Stimulated activated CD8-positive, alpha-beta memory T cell treated with anti-CD3 and anti-CD28 coated beads, Interleukin-4, amount 100 ng/mL, for 1 hour (primary cell): ENCODE measurements at places on chromosomes 5 and 9.

DNA sequence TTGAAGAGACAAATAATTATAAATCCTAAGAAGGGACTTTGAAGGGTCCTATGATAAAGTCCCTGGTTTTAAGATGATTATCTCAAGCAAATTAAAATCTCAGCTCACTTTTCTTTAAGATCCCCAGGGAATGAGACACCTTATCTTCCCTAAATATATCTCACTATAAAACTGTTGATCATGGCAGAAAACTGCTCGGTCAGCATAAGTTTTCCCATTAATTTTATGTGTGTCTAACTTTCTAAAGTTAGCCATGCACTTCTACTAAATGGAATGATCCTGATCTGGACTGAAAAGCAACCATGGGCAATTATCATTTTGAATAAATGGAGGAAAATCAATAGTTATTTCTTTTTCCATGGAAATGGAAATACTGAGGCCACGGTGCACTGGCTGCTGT, 314.5 kb downstream of the TRPM3 start:
- DNase-seq: no peak

GRCh38 chr5:35853631-35854030, 3.1 kb upstream of the IL7R start:
- DNase-seq: peak; percentile 50

DNA sequence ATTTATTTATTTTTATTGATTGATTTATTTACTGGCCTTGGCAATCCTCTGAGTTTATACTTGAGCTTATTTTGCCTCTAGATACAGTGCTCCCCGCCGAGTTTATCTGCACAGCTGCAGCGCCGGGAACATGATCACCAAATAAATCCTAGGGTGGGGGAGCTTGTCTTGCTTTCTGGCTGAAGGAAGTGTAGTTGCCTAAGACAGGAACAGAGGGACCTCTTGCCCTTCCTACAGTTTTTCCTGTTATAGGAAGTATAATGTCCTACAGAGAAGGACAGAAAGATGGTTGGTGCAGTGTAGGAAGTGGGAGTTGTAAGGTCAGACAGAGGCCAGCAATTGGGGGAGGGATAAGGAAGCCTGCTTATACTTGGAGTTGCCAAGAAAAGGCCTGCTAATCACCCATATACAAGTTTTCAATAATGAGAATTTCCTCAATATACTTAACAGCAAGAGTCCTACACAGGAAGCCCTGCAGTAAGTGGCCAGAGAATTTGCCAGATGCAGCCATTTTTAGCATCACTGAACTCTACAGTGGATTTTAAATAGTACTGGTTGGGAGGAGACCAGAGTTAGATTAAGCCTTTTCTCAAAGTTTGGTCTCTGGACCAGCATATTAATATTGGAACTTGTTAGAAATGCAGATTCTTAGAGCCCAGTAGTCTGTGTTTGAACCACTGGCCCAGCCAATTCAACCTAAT, 7.7 kb downstream of the AOPEP start:
- DNase-seq: no peak

DNA sequence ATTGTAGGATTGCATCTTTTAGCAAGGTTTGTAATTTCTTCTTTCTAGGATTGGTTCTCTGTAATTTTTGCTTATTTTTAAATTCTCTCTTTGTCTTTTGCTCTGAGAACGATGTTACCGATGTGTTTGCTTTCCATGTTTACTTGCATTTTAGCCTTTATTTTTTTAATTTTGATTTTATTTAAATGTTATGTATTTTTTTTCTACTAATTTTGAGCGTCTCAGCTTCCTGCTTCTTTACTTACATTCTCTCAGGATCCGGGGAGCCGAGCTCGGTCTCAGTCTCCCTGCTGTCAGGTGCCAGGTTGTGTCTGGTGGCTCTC, 20.9 kb downstream of the ANXA2R start:
- no peak for DNase-seq

GRCh38 chr5:154214371-154215106, 24.0 kb downstream of the GALNT10 start:
- DNase-seq: no peak

DNA sequence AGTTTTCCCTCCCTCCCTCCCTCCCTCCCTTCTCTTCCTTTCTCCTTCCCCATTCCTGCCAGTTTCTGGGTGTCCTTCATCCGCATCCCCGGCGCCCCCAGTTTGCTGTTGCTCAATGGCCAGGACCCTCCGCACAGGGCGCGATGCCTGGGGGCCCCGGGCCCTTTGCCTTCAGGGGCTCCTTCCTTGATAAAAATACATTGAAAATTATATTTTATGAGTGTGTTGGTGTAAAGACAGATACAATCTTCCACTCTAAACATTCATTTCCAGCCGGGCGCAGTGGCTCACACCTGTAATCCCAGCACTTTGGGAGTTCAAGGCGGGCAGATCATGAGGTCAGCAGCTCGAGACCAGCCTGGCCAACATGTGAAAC, 7.6 kb upstream of the AGPAT2 start:
- no peak for DNase-seq

GRCh38 chr5:116438979-116439554, 135.6 kb downstream of the SEMA6A start:
- DNase-seq: no peak

DNA sequence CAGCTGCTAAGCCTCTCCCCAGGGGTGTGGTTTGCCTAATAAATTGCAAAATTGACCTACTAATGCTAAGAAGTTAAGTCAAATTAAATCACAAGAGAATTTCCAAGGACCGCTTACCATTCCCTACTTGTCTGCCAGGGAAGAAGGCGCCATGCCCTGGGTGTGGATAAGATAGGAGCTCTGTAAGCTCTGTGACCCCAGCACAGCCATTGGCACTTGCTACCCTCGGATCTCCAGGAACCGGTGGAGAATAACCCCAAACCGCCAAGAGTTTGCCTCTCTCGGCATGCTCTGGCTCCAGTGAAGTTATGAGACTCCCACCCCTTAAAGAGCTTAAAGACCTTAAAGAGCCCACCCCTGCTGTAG, 58.9 kb downstream of the NEURL1B start:
- no peak for DNase-seq

- DNase-seq: no peak
Observed at GRCh38 chr5:40784027-40784653, 14.0 kb downstream of the PRKAA1 start.

- DNase-seq: no peak
Observed at GRCh38 chr5:161380486-161380885, 166.0 kb downstream of the GABRB2 start.

- no peak for DNase-seq
Observed at GRCh38 chr5:32538031-32538547, 47.3 kb upstream of the SUB1 start.

DNA sequence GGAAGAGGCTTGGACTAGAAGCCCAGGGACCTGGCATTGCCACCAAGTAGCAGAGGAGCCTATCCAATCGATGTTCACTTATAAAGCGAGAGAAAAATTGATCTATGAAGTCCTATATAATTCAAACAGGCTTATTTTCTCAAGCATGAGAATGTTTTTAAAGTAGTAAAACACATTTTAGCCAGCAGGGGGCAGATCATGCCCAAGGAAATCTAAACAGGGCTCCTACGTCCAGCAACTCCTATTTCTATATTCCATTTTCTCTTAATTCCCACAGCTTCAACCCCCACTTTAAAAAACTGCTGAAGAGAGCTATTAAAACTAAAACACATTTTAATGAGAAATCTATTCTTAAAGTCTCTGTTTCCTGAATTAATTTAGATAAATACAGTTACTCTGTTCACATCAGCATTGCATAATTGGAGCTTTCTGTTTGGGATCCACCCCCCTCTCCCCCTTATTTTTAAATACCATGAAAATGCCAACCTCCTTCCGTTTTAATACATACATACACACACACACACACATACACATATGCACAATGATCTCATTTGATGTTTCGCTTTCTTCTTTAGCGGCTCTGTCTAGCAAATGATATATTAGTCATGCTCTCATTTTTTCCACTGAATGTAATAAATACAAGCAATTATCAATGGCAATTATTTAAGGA, 144.9 kb downstream of the MYO10 start:
- no peak for DNase-seq

DNA sequence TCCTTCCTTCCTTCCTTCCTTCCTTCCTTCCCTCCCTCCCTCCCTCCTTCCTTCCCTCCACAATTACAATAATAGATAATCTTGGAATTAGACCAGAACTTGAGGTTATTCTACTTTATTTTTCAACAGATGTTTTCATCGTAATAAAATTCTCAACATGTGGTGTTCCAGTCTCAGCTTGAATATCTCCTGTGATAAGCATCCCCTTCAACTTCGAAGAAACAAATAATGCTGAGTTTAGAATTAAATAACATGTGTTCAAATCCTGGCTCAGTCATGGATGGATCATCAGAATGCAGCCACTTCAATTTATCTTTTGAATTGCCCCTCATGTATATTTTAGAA, 91.4 kb upstream of the PAPPA start:
- DNase-seq: no peak

DNA sequence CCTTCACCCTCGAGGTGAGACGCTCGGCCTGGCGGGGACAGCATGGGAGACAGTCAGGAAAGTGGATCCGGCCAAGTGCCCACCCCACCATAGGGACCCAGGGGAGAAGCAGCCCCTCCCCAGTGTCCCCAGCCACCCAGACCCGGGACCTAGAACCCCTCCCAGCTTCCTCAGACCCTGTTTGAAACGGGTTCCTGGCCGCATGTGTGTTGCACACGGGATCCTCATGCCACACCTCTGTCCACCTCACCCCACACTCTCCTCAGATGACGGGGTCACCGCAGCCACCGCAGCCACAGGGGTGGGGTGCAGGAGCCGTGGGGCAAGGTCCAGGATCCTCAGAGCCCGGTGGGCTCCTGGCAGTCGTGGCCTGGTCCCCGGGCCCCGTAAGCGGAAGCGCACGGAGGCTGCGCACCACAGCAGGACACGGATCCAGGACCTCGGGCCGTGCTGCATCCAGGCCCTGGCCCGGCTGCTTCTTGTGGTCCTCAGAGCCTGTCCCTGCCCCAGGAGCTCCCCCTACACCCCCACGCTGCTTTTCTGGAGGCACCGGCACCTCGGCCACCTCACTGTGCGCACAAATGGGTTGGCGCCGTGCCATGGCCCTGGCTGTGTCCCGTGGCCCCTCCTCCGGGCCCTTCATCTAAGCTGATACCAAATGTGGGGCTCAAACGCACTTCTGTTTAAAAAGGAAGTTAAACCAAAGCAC, 15.3 kb downstream of the TERT start:
- DNase-seq: no peak

DNA sequence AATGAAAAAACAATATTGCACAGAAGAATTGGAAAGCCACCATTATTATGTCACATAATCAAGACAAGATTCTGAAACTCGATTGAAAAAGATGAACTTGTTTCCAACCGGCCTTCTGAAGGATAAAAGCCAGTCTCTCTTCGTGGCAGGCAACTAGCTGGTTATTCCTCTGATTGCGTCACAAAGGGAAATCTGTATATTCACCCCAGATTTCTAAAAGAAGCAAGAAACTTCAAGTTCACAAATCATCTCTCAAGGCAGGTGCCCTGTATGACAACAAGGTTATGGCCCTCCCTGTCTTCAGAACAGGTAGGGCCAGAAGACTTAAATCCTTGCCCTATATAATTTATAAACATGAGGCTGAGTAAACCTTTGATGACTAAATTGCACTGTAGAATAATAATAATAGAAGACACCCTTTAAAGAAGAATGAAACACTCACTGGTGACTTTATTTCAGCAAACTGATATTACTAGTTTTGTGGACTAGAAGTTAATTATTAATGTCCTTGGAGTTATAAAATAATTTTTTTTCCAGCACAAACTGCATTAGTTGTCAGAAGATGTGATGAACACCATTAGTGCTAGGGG, 2.9 kb upstream of the KLF4 start:
- no peak for DNase-seq

DNA sequence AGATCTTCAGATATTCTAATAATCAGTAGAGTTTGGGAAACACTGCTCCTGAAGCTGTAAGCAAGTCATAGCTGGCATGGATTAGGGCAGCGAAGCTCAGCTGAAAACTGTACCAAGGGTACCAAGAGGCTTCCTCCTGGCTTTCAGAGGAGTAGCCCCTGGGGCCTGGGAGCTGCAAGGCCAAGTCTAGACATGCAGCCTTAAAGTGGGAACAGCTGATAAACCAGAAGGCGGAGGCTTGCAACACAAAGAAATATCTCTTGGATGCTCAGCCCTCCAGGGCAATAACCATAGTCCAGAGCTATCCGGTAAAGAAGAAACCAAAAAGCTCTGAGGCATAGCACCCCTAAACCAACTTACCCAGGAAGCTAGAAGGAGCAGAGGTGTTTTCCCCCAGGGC, 51.5 kb downstream of the MRPS30 start:
- DNase-seq: no peak

DNA sequence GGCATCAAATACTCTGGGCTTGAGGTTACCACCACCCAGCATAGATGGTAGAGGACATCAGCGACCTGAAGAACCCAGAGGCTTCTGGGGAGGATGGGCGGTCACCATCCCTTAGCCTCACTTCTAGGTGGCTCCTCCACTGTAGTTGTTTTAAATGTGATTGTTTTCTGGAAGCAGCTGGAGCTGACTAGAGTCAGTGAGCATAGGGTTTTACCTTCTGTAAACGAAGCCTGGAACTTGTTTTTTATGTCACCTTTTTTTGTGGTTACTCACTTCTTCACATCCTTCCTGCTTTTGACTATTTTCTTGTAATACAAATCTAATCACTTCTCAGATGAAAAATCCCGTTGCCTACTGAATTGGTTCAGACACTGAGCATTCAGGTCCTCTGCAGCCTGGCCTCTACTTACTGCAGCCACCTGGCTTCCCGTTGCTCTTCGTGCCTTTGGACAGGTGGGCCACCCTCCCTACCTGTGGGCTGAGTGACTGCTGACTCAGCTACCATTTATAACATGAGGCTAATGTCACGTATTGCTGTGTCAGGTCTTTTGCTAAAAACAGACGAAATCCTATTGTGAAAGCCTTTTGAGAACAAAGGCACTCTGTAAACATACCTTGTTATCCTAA, 167.8 kb downstream of the MAN2A1 start:
- no peak for DNase-seq

- no peak for DNase-seq
Observed at GRCh38 chr9:23322392-23322791, 503.6 kb downstream of the ELAVL2 start.

- no peak for DNase-seq
Observed at GRCh38 chr9:114465906-114466900, 39.1 kb downstream of the WHRN start.
